ENCODE measurements at places on chromosomes 3 and 15. TPM values are rescaled to one million over a fixed set of nuclear protein-coding genes. Genes with fewer than 3 reads are reported as not detected.

The LTK gene
- total RNA-seq: 18.7 TPM

The PLA2G4B gene
- total RNA-seq: 4.1 TPM

The CHST2 gene
- total RNA-seq: 1.0 TPM

The RYR3 gene
- 0.27 TPM for total RNA-seq

The TM4SF18 gene
- total RNA-seq: 0.95 TPM

The FOXL2NB gene
- not detected for total RNA-seq

The IQCF5 gene
- not detected for total RNA-seq

The GOLGA6L4 gene
- 1.6 TPM for total RNA-seq

The REC114 gene
- not detected for total RNA-seq

The UROC1 gene
- total RNA-seq: not detected

The PLS1 gene
- total RNA-seq: 472 TPM

DNA sequence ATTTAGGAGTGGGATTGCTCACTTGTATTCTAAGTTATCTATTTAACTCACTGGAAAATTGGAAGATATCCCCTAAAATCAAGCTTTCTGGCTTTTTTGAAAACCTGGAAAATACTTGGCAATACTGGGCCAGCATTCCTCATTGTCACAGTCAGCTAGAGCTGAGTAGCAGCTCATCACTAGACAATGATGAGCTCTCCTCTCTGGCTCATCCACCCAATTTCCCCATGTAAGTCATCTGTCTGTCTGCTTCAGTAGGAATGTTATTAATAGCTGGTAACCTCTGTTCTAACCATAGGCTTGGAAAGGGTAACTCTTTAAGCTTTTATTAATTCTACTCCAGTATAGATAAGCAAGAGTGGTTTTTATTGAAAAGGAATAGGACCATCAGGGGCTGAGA lies 39.7 kb upstream of the PIK3R4 start:
- no peak for DNase-seq

- DNase-seq: no peak
These were observed 415.7 kb upstream of the THBS1 start for GRCh38 chr15:39165020-39165706.

DNA sequence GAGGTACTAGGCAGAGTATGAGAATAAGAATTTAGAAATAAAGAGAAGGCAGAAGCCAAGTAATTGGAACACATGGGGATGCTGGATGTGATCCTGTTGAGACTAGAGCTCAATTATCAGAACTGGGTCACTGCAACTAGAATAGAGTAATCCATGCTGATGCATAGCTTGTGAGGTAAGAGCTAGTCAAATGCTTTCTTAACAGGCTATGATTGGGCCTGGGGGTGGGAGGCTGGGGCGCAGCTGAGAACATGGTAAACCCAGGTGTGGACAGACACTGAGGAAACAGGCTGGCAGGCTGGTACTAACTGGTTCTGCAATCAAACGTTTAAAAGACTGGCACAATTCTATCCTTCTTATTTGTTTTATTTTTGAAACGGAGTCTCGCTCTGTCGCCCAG lies 50.5 kb upstream of the LRRFIP2 start:
- DNase-seq: no peak

- DNase-seq: no peak
These were observed 433.7 kb downstream of the MAGI1 start for GRCh38 chr3:65604863-65605526.

- no peak for DNase-seq
These were observed 634.0 kb upstream of the BCHE start for GRCh38 chr3:166471074-166471767.

DNA sequence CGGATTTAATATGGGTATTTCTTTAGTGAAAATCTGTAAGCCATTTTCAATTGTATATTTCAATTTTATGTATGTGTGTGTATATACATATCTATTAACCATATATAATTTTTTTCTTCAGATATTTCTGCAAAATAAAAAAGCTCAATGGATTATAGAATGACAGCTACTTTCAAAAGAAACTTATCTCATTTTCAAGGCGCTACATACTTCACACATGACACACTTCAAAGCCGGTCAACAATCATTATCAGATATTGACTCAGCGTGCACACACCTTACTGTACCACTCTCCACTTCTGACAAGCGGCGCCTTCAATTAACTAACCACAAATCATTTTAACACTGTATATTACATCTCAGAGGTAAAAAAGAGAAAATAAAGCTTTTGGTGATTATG lies 39.6 kb downstream of the ATP13A3 start:
- DNase-seq: no peak

- no peak for DNase-seq
These were observed 192.5 kb downstream of the SHQ1 start for GRCh38 chr3:72655723-72656122.

DNA sequence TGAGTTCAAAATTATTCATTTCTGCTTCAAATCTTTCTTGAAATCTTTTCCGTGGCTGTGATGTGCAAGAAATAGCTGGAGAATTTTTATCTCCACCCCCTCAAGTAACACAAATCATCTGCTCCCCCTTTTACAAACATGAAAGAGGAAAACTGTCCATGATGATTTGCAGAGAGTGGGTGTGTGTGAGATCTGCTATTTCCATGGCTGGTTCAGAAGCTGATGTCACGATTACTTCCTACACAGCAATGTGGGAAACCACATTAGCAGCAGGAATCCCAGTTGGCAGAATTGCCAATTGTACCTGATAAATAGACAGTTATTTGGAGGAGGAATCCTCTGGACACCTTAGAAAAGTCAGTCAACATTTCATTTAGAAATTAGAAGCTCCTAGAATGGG lies 75.2 kb upstream of the GRM7 start:
- no peak for DNase-seq

- DNase-seq: no peak
These were observed 151.9 kb downstream of the CADPS start for GRCh38 chr3:62723166-62723913.

- no peak for DNase-seq
These were observed 277.6 kb upstream of the CFAP20DC start for GRCh38 chr3:59327376-59327808.

DNA sequence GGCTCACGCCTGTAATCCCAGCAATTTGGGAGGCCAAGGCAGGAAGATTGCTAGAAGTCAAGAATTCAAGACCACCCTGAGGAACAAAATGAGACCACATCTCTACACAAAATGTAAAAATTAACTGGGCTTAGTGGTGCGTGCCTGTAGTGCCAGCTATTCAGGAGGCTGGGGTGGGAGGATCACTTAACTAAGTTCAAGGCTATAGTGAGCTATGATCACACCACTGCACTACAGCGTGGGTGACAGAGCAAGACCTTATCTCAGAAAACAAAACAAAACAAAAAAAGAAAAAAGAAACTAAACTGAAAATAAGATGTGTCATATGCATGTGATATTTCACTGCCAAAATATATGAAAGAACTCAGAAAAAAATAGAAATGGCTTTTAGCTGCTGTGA lies 243.3 kb upstream of the CCDC54 start:
- no peak for DNase-seq

DNA sequence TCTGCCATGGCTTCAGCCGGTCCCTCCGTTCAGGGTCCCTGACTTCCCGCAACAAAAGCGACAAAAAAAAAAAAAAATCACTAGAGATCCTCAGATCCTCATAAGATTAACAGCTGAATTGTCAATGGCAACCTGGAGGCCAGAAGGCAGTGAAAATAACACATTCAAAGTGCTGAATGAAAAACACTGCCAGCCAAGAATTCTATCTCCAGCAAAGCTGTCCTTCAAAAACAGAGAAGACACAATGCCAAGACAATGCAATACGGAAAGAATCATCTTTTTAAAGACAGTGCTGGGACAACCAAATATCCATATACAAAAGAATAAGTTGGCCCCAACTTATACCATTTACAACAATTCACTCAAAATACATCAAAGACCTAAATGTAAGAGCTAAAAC lies 21.6 kb downstream of the MTHFS start:
- no peak for DNase-seq

DNA sequence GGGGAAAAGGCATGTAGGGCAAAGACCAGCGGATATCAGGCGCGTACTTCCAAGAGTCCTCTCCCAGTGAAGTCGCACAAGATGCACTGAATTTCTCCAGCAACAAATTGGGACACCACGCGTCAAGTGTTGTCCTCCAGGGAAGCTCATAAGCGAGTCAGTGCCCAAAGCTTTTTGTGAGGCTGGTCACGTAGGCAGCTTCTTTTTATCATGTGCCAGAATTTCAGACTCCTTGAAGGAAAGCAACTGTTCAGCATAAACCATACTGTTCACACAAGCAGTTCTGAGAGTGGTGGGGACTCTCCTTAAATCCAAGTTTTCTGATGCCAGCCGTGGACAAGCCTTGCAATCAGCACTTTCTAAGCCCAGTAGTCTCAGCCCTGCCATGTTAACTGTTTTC lies 10.1 kb upstream of the FSTL1 start:
- no peak for DNase-seq

DNA sequence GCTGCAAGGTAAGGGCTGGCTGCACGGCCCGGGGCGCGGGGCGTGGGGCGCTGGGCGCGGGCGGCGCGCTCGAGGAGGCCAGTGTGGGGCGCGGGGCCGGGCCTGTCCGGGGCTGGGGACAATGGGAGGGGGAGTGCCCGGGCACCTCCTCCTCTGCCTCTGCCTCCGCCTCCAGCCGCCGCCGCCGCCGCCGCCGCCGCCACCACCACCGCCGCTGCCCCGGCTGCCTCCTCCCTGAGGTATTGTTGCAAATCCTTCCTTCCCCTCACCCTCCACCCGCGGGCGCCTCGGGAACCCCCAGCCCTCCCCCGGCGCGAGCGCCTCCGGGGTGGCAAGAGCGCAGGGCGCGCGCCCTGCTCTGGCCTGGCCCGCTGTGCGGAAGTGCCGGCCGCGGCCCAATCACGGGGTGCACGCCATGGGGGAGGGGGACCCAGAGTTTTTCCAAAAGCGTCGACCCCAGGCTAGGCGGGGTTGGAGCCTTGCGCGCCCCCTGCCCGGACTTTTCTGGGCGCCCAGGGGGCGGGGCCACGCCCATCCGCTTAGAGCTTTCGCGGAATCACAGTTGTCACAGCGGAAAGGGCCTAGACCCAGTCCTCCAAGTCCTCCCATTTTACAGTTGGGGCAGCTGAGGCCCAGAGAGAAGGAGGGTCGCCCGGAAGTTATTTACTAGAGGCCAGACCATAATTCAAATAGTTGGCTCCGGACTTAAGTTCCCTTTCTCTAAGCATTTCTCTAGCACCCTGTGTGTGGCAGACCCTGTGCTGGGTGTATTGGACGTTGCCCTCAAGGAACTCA lies at the start of gene LPP:
TSS of gene LPP (plus strand) at position 144 of the 795 bp plus-strand sequence. CDS start 251,964 bp downstream, outside the sequence.
- DNase-seq: peak; percentile 78

DNA sequence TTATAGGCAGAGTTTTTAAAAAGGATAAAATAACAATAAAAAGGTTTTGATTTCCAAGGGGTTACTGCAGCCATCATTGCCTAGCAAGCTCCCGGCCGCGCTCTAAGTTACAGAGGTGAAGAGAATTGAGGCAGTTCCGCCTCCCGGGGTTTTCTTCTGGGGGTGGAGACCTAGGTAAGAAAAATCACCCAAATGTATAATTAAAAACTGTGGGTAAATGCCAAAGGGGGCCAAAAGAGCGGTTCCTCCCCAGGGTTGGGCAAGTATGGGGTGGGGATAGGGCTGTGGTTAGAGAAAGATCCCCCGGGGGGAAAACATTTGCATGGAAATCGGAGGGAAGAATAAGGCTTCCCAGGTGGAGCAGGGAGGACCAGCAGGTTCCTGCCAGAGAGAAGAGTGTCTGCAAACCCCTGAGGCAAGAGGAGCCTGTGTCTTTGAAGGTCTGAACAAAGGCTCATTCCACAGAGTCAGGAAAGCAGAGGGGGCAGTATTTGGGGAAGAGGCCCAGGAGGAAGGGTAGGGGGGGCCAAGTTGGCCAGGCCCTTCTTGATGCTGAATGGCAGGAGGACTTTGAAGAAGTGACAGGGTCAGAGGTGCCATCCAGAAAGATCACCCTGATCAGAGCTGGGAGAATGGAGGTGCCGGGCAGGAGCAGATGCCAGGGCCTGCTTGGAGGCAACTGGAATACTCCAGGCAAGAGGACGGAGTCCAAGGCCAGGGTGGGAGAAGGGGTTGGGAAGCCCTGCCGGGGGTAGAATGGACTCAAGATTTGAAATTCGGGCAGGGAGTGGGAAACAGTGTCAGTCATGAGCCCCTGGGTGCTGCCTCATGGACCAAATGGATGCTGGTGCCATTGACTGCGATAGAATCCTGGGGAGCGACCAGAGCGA lies 152.9 kb upstream of the RGMA start:
- no peak for DNase-seq

- no peak for DNase-seq
These were observed 31.1 kb upstream of the RYR3 start for GRCh38 chr15:33279613-33280205.

- no peak for DNase-seq
These were observed 45.0 kb downstream of the CCR1 start for GRCh38 chr3:46162975-46163555.

DNA sequence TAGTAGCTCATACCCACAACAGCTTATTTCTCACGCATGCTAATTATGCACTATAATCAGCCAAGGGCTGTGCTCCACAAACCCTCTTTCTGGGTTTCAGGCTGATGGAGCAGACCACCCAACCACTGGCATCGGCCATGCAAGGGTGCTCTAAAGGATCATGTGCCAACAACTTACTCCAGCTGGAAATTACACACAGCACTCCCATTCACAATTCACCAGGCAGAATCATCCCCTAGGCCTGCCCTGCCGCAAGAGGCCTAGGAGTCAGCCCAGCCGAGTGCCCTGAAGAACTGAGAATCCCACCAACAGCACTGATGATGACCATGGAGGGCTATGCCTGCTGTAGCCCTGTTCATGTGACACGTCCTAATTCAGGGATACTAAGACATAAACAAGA lies 216.2 kb upstream of the CHRNA7 start:
- DNase-seq: no peak

DNA sequence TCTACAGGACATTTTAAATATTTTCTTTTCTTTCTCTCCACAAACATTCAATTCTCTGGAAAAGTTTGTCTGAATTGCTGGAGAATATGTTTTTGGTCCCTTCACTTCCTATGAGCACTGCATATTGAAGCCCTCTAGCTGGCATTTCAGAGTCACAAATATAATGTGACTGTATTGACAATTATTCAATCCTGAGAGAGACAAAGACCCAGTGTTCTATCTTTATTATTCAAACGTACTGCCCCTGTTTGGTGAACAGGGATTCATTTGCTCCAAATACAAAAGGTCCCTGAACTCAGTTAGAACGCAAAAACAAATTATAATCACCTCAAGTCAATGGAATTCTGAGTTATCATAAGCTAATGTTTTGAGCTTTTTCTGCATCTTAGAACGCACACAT lies 173.1 kb upstream of the CDIN1 start:
- no peak for DNase-seq

GRCh38 chr3:171566803-171567422 lies 106.7 kb upstream of the TNIK start:
- DNase-seq: no peak

DNA sequence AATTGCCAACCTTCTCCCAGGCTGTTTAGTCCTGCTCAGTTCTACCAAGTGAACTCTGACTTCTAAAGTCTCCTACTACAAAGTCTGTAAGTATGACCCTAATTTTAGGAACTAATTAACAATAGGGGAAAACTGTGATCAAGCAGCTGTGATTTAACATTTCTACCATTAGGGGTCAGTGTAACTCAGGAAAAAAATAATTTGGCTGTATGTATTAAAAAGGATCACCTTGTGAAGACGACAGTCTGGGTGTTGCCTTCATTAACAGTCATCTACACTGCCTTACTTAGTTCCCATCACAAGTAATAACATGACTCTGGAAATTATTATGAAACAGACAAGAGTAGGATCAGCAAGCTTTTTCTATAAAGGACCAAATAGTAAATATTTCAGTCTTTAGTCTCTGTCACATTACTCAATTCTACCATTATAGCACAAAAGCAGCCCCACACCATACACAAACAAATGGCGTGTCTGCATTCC lies 4.2 kb upstream of the NPHP3 start:
- DNase-seq: no peak

GRCh38 chr3:4645468-4645867 lies 152.3 kb downstream of the ITPR1 start:
- DNase-seq: no peak
